ENCODE measurements at places on chromosomes 3 and 15.

- DNase-seq, result no peak
Measured at GRCh38 chr3:171329746-171330145, 130.5 kb downstream of the TNIK start.

GRCh38 chr3:128404276-128405068 is 62.2 kb downstream of the DNAJB8 start:
- DNase-seq, result no peak

DNA sequence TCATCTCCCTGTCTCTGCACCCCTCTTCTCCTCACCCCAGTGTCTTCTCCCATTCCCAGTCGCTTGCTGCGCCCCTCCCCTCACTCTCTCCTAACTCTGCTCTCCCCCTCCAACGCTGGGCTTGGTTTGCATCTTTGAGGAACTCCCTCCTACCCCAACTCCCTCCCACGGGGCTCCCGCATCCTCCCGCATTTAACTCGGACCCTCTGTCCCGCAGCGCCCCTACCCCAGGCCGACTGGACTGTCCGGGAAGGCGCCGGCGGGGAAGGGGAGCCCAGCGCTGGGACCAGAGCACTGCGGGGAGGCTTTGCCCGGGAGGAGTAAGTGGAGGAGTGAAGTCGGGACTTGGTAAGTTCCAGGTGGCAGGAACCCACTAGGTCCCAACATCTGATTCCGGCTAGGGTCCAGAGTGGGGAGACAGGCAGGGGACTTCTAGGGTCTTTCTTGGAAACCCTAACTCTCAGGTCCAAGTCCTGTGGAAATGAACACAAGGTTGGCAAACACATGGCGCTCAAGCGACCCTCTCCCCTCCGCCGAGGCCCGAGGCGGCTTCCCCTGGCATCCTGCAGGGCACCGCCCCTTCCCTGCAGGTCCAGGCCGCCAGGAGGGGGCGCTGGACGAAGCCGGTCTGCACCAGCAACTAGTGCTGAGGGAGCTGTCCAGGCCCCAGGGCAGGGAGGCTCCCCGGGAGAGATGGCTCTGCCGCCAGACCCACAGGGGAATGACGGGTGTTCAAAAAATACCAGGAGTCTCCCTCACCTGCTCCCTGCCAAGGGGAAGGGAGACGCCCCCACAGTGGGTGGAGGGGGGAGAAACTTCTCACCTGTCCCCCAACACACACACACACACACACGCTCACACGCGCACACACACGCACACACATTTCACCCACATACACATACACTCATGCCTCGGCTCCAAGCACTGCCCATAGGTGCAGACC is 53.2 kb downstream of the LHFPL4 start:
- DNase-seq, result peak; percentile 17

DNA sequence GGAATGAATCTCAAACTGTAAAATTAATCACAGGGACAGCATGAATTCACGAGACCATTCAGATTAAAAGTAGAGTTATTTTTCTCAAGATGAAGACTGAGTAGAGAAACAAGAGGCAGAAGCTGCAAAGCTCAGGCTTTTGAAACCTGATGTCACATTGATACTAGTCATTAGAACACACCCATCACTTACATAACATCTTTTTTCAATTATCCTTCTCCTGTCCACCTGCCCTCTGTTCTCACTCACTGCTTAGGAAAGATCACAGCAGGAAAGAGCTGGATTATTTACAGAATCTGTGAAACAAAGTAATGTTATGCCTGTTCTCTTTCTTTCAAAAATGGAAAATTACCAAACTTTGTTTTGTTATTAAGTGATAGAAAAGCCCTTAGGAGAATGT is 72.0 kb upstream of the CDAN1 start:
- no peak for DNase-seq

GRCh38 chr3:117054556-117054955 is 345.0 kb downstream of the TUSC7 start:
- DNase-seq, result no peak

GRCh38 chr15:68701886-68702285 is 118.8 kb downstream of the ANP32A start:
- DNase-seq, result no peak
